Neuronal stem cell (in vitro differentiated cells): ENCODE measurements at places on chromosomes 3 and 15.
A peak's percentile ranks its signal among the peaks of the same experiment; 100 is the strongest.

- DNase-seq = no peak
Measured at GRCh38 chr3:103009609-103010008, 574.8 kb downstream of the ZPLD1 start.

- DNase-seq = no peak
Measured at GRCh38 chr3:61857297-61857696, 295.9 kb downstream of the PTPRG start.

GRCh38 chr3:74115906-74116305 lies 491.2 kb upstream of the PDZRN3 start:
- no peak for DNase-seq

DNA sequence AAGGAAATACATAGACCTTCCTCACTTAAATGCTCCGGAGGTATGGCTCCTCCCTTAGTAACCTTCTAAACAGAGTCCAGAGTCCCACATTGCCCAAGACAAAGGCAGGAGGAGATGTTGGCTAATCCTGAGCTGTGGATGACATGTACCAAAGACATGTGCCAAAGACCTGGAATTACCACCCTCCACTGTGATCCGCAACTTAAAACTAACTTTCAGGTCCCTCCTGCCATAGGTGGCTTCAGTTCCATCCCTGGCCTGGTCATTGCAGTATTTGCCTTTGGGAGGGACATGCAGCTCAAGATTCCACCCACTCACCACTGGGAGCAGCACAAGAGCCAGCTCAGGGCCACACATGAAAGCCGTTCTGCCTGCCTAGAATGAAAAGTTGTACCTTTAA lies 28.0 kb downstream of the MYZAP start:
- no peak for DNase-seq

DNA sequence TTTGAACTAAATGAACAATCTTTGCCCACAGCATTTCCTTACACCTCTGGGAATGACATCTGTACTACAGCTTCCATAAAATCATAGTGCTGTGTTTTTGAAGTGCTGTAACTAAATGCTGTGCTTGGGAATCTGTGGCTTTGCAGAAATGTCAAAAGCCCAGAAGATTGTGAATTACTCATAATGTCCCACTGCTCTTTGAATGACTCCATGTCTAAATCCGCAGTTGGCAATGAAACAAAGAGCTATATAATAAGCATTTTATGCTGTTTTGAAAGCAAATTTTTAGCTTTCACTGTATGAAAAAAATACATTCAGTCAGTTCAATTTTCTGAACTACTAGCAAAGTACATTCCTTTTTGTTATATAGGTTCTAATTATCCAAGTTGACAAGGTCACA lies 88.6 kb upstream of the ADAMTS17 start:
- DNase-seq = no peak

DNA sequence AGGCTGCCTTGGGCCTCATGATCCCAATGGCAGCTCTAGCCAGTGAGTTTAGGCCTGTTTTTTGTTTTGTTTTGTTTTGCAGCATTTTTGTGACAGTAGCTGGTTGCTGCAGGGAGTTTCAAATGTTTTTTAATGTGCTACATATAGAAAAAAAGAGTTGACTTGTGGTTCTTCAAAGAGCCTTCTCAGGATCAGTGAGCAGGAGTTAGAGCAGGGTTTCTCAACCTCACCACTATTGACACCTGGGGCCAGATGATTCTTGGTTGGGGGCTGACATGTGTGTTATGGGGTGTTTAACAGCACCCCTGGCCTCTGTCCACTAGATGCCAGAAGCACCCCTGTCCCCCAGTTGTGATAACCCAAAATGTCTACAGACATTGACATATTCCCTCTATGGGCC lies 17.9 kb downstream of the APH1B start:
- no peak for DNase-seq

DNA sequence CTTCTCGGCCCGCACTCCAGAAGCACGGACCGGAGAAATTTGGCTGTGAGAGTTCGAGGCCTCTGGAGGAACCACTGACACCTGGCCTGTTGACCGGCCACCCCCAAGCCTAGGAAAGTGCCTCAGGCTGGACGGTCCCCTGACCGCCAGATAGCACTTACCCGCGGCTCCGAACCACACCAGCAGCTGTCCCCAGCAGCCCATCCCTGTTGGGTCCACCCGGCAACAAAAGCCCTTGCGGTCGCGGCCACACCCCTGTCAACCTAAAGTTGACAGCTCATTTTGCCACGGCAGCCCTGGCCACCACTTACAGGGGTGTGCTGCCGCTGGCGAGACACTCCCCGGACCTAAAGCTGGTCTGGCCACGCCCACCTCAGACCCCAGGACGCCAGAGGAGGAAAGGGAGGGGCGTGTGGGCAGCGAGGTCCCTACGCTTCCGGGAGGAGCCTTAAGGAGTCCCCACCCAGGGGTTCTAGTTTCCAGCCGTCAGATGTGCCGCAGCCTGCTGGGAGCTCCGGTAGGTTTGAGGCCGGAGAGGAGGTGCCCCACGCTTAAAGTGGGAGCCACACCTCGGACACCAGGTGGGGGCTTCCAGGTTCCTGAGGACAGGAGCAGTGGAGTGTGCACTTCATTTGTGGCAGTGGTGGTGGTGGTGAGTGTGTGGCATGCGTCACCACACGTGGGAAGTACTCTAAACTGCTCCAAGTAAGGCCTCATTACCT lies at the start of gene LTK:
Gene LTK, minus strand, starts transcription at position 322 of the 722 bp plus-strand sequence. Its CDS starts 118 bp downstream, at position 204.
- DNase-seq = peak; percentile 32

GRCh38 chr3:119731560-119732343 lies 28.9 kb downstream of the CFAP91 start:
- peak; percentile 9 for DNase-seq

DNA sequence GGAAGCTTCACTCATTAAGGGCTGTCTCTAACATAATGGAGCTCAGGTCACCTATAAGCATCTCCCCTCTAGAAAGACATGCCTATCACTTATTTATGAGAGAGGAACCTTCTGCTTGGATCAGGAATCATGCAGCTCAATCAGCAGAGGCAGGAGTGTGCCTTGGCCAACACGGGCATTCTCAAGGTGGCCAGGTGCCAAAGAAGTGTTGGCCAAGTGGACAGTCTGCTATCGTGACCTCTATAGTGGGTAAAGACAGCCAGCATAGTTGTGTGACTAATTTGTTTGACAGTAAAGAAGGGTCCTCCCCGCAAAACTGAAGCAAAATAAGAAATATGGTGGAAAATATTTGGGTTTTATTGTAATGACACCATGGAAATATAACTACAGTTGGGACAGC lies 14.7 kb upstream of the AGTR1 start:
- no peak for DNase-seq

GRCh38 chr3:133490468-133491351 lies 82.8 kb upstream of the CDV3 start:
- DNase-seq = no peak

- DNase-seq = no peak
Measured at GRCh38 chr3:186220911-186221645, 112.2 kb upstream of the ETV5 start.

- DNase-seq = no peak
Measured at GRCh38 chr3:167866331-167866730, 130.8 kb downstream of the SERPINI1 start.

DNA sequence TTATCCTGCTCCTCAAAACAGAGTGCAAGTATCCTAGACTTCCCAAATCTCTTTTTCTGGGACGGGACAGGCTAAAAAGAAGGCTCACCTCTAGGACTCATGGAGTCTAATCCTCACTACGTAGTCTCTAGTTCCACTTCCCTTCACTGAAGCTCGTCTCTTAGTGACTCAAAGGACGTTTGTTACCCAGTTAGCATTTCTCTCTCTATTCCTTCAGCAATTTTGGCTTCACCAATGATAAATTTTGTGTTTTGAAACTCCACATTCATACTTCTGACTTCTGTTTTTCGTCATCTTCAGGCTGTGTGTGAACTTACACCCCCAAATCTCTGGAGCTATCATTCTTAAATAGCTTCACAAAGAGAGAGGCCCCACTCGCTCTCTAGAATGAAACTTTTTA lies 627.1 kb downstream of the NAALADL2 start:
- DNase-seq = no peak
